ENCODE measurements at places on chromosomes 7 and 10.
A peak's percentile ranks its signal among the peaks of the same experiment; 100 is the strongest.

DNA sequence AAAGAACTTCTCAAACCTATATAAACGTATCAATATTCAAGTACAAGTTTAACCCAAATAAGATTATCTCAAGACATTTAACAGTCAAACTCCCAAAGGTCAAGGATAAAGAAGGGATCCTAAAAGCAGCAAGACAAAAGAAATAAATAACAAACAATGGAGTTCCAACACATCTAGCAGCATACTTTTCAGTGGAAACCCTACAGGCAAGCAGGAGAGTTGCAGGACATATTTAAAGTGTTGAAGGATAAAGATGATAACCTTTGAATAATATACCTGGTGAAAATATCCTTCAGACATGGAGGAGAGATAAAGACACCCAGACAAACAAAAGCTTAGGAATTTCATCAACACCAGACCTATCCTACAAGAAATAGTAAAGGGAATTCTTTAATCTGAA is 82.8 kb downstream of the TES start:
- DNase-seq: no peak

DNA sequence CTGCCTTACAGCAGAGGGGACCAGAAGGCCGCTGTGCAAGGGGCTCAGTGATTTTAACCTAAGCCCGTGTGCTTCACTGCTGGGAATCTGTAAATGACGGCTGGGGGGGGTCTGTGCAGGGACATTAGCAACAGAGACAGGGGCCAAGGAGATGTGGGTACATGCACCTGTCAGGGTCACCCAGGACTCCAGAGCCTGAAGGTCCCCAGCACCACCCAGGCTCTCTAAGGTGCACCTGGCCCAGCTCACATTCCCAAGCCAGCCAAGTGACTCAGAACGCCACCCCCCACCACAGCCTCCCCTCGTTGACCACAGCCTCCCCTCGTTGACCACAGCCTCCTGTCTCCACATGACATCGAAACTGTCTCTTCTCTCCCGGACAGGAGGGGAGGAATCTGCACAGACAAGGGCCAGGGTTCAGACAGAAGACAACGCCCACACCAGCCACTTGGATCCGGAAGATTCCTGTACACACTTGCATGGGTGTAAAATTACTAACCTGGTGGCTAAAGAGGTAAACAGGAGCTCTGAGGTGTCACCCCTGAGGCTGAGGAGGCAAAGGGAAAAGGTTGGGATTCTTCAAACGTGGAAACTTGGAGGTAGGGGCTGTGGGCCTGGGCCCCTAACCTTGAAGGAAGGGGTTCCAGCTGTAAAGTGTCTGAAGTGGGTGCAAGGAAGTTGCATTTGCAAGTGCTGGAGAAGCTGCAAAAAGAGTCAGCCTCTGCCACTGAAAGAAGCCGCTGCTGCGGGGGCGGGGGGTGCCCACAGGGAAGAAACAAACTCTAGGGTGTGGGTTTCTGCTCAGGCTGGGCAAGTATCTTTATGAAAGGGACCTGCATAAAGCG is 27.0 kb downstream of the CALML3 start:
- peak; percentile 57 for DNase-seq

DNA sequence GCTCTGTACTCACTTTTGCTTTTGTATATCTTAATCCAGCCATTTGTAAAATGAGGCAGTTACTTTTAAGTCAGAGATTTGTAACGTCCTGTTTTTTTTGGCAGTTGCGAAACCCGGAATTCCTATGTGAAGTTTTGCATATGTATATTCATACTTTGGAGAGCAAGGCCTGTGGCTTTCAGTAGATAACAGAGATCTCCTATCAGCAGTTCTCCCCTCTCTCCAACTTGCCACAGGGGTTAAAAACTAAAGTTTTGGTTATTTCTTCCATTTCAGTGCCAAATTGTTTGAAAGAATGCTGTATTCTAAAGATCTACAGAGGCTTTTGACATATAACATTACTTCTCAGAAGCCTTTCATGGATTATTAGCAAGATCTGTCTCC is 102.4 kb downstream of the EXOC4 start:
- DNase-seq: no peak

GRCh38 chr7:140542228-140542603 is 62.9 kb upstream of the MKRN1 start:
- DNase-seq: no peak

GRCh38 chr10:87816163-87816897 is 1.7 kb downstream of the ATAD1 start:
- no peak for DNase-seq

GRCh38 chr10:27512548-27512947 is 8.4 kb downstream of the RAB18 start:
- DNase-seq: no peak

DNA sequence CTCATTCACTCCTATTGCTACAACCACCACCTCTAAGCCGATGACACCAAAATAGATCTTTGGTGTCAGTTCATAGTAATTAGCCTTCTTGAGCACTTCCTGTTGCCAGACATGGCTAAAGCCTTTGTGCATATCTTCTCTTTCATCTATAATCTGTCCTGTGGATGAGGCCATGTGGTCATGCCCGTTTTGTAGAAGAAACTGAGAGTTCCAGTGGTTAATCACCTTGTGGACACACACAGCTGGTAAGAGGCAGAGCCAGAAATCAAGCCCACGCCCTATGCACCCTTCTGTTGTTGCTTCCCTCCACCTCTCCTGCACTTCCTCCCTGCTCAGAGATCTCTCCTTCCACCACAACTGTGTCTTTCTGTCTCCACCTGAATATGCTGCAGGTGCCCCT is 285.1 kb upstream of the PFKP start:
- DNase-seq: no peak

DNA sequence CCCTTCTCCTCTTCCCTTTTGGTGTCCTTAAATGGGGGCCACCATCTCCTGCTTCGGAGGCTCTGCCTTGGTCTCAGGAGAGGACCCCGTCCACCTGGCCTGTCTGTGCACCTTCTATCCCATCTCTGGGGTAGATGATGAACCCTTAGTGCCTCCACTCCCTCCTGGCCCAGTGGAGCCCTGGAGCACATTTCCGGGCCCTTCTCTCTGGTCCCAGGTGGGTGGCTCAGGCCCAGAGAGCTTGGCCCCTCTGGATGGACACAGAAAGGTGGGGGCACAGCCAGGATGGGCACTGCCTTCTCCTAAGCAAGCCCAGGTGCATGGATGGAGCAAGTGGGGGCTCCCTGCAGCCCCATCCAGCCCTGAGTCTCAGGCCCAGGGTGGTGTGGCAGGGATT is 121.4 kb upstream of the RET start:
- no peak for DNase-seq

DNA sequence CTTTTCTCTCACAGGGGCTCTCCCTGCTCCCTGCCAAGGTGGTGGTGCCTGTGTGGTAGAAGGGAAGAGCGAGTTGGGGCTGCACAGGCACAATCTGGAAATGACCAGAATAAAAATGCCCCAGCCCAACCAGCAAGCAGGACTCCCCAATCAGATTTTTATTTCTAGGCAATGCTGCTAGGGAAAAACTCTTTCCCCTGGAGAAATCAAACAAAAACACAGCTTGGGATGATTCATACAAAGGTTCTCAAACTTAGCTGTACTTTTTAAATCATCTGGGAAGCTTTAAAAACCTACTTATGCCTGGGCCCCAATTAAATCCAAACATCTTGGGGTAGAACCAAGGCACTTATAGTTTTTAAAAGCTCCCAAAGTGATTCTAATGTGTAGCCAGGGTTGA is 243.2 kb downstream of the HTR7 start:
- DNase-seq: no peak

GRCh38 chr7:132469264-132469663 is 107.0 kb downstream of the PLXNA4 start:
- no peak for DNase-seq

DNA sequence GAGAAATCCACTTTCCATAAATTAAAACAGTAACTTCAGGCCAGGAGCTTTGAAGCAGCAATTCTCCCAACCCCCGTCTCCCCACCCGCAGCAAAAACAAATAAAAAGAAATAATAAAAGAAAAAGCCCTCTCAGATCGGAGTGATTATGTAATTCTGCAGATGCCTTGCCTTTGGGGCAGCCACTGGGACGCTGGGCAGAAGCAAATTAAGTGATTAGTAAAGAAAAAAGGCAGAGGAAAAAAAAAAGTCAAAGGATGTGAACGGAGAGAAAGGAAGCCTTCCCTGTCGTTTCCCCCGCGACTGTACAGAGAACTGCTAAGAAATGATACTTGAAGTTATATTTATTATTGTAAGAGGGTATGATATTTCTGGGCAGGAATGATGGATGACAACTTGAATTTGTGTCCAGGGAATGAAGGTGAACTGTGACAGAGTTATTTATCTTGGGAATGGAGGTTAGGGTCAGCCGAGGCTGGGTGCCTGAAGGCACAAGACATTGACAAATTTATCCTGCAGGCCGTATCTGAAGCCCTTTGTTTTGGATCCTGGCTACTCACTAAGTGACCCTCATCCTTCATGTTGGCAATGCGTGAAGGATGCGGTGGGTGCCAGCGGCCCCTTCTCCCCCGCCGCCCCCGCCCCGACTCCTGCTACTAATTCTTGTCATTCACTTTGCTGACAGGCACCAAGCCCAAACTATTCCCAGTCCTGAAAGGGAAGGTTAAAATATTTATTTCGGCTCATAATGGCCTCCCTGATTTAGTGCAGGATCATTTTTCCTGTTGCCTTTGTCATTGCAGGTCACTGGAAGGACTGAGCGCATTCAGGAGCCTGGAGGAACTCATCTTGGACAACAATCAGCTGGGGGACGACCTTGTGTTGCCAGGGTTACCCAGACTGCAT is 604.0 kb downstream of the LRMDA start:
- DNase-seq: no peak

- DNase-seq: no peak
Observed at GRCh38 chr10:46539596-46540411, 16.7 kb downstream of the GPRIN2 start.

GRCh38 chr7:1131471-1132265 is 28.3 kb downstream of the ZFAND2A start:
- no peak for DNase-seq

DNA sequence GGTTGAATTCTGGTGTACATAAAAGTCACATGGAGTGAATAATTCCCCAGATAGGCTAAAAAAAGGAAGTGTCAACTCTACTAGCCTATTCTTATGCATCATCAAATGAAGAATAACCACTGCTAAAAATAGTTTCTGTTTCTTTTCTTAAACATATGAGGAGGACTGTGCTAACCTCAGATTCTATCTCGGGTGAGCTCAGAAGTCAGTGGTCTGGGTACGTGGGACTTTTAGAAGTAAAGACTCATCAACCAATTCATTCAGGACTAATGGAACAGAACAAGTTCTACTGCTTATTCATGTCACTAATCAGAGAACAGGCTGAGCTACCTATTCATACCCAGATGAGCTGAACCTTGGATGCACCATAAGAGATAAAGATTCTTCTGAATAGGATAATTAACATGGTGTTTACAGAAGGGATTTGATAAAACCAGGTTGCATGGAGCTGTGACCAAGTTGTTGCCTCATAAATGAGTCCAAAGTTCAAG is 9.5 kb upstream of the ASAH2 start:
- DNase-seq: no peak

DNA sequence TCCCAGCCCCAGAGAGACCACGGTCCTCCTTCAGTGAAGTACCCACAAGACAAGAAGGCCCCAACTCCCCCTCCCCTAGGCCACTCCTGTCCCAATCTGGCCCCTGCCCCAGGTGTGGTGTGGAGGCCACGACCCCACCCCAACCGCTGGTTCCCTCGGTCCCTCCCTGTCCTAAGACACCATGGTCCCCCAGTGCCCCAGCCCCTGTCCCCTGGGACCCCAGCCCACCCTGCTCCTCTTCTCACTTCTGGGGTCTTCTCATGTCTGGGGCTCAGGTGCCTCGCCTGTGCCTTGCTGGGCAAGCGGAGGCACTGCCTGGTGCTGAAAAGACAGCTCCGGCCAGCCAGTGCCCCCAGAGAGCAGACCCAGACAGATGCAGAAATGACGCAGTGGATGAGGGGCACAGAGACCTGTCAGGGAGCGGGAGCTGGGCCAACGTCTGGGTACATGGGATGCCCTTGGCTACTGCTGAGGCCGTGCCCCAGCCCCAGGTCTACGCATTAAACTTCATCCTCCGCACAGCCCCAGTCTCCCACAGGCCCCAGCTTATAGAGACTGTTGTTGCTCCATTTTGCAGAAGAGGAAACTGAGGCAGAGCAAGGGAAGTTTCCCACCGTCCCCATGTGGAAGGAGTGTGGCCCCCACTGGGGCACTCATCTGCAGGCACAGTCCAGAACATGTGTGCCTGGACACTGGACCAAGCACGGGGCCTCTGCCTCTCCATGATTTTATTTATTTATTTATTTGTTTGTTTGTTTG is 14.8 kb downstream of the GRIFIN start:
- no peak for DNase-seq

DNA sequence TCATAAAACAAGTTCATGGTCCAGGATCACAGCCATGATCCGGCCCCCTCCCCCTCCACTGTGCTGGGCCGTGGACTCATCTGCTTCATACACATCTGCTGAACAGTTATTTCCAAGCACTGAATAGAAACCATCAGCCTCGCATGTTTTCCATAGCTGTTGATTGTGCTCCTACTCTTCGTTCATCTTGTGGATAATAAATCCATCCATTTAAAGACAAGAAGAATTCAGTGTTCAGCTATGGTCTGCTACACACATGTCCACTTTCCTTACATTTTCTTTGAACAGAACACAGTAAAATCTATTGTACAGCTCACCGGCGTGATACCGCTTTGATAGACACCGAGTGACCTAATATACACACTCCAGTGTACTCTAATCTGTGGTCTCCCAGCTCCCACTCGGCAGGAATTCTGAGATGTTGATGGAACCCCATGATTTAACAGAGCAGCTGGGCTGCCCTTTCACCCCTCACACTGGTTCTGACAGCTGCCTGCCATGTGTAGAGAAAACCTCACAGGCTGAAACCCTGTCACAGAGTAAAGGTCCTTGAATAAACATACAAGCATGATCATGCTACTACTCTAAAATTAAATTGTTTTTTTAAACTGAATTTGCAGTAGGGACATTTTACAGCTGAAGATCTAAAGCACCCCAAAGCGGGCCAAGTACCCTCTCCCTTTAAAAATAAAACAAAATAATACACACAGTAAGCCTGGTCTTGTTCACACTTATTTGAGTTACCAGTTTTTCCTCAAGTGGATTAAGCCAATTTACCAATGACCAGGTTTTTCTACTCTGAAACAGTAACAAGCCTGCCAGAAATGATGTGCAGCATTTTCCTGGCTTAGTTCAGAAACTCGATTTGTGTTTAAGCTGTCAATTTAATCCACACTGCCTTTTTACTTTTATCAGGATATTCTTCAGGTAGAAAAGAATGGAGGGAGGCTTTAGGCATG is 95.1 kb upstream of the FZD1 start:
- DNase-seq: no peak

DNA sequence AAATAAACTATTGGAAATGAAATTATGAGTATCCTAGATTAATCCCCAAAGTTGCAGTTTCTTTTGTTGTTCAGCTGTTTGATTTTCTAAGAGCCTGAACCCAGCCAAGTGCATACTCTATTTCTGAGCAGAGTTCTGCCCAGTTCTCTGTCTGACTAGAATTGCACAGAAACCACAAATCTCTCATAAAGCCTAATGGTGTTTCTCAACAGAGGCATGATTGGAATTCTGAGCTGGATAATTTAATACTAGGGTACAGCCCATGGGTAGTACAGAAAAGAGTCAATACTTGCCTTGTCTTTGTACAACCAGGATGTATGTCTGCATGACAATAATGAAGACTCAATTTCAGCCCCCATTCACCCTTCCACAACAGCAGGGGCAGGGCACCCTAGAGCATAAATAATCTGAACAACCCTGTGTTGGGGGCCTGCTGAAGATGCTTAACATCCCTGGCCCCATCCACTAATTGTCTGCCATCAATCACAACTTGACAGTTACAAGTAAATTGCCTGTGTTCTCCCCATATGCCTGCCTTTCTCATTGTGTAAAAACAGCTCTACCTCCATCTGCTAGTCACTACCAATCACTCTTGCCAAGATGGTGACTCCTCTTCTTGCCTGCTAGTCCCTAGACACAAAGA is 114.4 kb downstream of the NPSR1 start:
- no peak for DNase-seq
